ENCODE measurements at places on chromosomes 11 and 22.

DNA sequence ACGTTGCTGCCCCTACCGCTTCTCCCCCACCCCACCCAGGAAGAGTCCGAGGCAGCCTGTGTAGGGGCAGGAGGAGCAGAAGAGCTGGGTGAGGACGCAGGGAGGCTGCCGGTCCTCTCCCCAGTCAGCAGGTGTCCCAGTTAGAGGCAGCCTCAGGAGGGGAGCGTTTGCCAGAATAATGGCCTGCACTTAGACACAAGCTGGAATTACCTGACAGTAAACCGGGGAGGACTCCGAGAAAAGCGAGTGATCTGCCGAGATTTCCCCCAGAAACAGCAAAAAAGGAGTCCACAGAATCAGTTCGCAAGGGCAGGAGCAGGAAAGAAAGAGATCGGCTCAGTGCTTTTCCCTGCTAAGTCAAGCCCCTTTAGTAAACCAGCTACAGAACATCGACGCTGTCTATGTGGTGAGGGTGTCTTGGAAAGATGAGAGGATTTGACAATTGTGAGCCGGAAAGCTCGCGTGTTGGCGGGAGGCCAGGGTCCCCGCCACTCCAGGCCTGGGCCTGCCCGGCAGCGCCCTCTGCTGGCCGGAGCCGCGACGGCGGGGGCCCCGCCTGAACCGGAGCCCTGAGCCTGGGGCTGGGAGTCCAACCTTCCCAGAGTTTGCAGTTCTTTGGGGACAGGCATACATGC is 17.7 kb upstream of the THRSP start:
- peak; percentile 71 for DNase-seq

DNA sequence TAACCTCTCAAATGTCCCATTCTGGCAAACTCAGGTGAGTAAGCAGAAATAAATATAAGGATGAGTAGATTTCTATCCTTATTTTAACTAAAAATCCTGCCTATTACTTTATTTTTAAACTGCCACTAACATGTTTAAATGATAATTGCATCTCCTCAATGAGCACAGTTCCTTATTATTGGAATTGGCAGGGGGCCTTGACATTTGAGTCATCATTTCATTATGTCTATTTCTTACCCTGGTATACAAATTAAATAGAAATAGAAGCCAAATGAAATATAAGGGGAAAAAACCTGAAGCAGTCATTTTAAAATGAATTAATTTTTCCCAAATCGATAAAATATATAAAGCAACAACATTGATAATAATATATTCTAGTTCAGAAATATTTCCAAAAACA is 81.2 kb downstream of the GUCY1A2 start:
- no peak for DNase-seq

GRCh38 chr11:27520226-27520625 is 13.7 kb upstream of the LIN7C start:
- DNase-seq = no peak

DNA sequence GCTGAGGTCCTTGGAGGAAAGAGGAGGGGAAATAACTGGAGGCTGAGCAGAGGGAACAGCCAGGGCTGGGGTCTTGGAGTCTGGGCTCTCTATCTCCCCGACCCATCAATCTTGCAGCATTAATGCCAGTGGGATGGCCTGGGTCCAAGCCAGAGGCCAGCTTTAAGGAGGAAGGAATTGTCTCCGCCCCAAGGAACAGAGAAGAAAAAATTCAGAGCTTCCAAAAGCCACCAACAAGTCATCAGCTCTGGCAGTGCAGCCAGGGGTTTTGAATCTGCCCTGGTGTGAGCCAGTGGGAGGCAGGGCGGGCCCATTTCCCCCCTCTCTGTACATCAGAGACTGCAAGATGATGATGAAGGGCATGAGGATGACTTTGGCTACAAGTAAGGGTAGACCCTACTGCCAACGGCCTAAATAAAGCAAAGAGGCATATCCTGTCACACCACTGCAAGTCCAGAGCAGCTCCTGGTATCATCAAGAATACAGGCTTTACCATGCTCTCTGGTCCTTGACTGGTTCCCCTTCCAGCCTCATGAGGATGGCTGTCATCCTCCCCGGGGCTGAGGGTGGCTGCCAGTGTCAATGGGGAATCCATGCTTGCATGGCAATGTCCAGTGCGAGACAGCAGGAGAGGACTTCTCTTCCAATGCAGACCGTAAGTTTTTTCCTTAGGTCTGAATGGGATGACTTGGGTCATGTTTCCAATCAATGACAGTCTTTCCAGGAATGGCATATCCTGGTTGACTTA is 34.4 kb downstream of the LRRC32 start:
- no peak for DNase-seq

DNA sequence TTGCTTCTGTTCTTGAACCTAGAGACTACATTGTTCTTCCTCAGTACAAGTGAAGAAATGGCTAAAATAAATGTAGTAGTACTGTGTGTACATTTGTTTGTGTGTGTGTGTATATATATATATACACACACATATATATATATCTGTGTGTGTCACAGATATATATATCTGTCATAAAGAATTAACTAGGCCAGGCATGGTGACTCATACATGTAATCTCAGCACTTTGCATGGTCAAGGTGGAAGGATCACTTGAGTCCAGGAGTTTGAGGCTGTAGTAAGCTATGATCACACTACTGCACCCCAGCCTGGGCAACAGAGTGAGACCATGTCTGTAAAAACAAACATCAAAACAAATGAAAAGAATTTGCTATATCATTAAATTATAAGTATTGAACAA is 164.8 kb downstream of the DYNC2H1 start:
- DNase-seq = no peak

- no peak for DNase-seq
Measured at GRCh38 chr11:128467041-128467440, 120.3 kb downstream of the ETS1 start.

- peak; percentile 87 for DNase-seq
Measured at GRCh38 chr11:67468759-67469507, at the start of gene TMEM134. Gene TMEM134, minus strand, starts transcription at chr11:67469251. Its CDS starts 59 bp downstream, at chr11:67469192.

DNA sequence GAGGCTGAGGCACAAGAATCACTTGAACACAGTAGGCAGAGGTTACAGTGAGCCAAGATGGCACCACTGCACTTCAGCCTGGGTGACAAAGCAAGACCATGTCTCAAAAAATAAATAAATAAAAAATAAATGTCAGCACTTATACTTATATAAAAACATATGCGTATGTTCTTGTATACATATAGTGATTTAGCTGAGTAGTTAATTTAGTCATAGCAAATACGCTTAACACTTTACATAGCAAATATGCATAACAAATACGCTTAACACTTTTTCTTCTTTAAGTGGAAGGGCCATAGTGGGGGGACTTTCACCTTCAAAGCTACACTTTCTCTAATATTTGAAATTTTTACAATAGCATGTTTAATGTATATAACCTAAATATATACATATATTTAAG is 64.0 kb upstream of the CAPRIN1 start:
- DNase-seq = no peak

- peak; percentile 7 for DNase-seq
Measured at GRCh38 chr11:9748361-9748970, 84.6 kb downstream of the SWAP70 start.

GRCh38 chr11:108097179-108097578 is 24.2 kb upstream of the ACAT1 start:
- DNase-seq = no peak

GRCh38 chr11:63813563-63814382 is 517 bp downstream of the SPINDOC start:
- DNase-seq = no peak

GRCh38 chr22:35736701-35737100 is 19.0 kb downstream of the APOL5 start:
- no peak for DNase-seq

GRCh38 chr11:72673943-72674828 is at the start of gene PDE2A:
Gene PDE2A, minus strand, starts transcription at chr11:72674422. Its CDS starts 215 bp downstream, at chr11:72674207.
- no peak for DNase-seq

- DNase-seq = no peak
Measured at GRCh38 chr11:2582946-2583604, 116.7 kb downstream of the KCNQ1OT1 start.

- DNase-seq = no peak
Measured at GRCh38 chr11:13720940-13721339, 52.5 kb downstream of the FAR1 start.

GRCh38 chr22:24208012-24208749 is 26.9 kb downstream of the SUSD2 start:
- DNase-seq = no peak

- DNase-seq = no peak
Measured at GRCh38 chr11:12377106-12377823, at the start of gene PARVA. Gene PARVA, plus strand, starts transcription at chr11:12377571. Its CDS starts 77 bp downstream, at chr11:12377648.

DNA sequence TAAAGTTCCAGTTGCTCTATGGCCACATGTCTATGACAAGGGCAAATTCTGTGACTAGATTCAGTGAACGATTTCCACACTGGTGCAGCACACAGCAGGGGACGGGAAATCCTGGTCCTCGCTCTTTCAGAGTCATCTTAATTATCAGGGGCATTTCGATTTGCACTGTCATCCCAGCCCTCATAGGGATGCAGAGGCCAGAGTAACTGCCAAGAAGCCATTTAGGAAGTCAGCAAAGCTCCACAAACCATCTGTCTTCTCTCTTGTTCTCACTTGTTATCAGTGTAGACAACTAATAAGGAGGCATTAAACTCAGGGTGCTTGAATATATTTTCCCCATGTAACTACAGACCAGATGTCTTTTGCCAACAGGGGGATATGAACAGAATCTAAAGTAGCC is 151.7 kb downstream of the STK33 start:
- no peak for DNase-seq

- no peak for DNase-seq
Measured at GRCh38 chr11:34445956-34446355, 7.2 kb downstream of the CAT start.

GRCh38 chr11:64665411-64665821 is 57.6 kb downstream of the NRXN2 start:
- no peak for DNase-seq

DNA sequence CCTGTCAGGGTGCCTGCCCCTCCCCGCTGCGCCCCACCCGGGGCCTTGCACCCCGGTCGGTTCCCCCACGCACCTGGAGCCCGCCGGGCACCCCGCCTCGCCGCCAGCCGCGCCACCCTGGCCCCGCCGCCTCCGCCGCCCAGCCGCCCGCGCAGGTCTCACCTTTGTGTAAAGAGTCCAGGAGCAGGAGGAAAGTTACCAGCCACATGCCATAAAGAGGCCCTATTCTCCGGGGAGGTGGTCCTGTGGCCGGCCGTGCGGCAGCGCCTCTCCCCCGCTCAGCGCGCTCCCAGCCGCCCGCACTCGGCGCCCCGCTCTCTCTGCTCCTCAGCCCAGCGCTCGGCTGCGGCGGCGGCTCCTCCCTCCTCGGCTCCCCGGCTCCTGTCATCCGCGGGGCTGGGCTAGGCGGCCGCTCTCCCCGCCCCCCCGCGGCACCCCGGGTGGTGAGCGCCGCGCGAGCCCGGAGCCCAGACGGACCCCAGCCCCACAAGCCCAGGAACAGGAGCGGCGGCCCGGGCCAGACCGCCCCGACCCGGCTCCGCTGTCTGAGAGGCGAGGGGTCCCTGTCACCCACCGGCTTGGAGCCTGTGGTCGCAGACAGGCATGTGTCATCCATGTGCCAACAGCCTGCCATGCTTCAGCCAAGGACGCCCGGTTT is at the start of gene DSCAML1:
Gene DSCAML1 (minus strand): TSS at position 345 of the 658 bp plus-strand sequence. CDS start 137 bp downstream, at position 208.
- DNase-seq = no peak
